Suppressor macrophage treated with lipopolysaccharide for 1 hour (primary cell): ENCODE measurements at places on chromosomes 6 and 20.

- no peak for DNase-seq
These were observed 233.6 kb upstream of the ASCC3 start for GRCh38 chr6:101114703-101115102.

- no peak for DNase-seq
These were observed 495.6 kb upstream of the PTCHD4 start for GRCh38 chr6:48606618-48607017.

DNA sequence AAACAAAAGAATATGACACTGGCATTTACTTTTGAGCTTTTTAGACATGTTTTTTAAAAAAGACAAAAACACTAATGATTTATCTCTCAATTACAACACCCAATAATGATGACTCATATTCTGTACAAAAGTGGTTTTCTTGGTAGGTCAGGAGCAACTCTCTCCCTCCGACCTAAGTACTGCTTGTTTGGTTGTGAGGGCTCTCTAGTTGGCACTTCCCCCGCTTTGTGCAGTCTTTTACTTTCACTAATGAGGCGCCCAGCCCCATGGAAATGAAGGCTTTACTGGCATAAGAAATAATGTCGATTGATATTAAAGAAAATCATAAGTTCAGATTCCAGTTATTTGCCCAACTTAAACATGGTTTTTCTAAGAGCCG lies 1.3 kb downstream of the KPNA5 start:
- DNase-seq: peak; percentile 53

GRCh38 chr6:359261-360035 lies 32.1 kb upstream of the IRF4 start:
- no peak for DNase-seq

DNA sequence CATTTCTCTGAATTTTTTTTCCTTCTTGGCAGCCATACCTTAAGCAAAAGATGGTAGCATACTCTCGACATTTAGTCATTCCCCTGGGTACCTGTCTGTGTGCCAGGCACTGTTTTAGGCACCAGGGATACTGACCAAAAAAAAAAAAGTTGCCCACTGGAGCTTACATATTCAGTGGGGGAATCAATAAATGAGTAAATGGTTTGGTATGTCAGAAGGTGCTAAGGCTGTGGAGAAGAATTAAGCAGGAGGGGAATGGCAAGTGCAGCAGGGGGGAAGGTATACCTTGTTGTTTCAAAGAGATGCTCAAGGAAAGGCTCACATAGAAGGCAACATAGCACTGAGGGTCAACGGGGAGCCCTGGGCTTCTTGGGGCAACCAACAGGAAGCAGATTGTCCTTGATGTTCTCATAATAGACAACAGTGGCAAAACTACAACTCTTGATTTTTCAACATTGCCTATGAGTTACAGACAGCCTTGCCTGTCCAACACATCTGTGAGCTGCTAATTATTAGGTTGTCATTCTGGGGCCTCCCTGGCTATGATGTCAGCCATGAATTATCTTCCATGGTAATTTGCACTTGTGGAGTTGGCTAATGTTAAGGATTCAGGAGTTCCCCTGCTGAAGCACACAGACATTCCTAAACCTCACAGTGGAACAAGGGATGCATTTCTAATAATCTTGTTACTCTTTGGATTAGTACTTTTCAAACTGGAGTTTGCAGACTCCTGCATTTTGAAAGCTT lies 19.6 kb downstream of the NT5E start:
- no peak for DNase-seq

- DNase-seq: peak; percentile 12
These were observed 934.4 kb downstream of the HACE1 start for GRCh38 chr6:103925317-103925716.

GRCh38 chr20:35447082-35447789 lies 8.2 kb upstream of the CEP250 start:
- peak; percentile 87 for DNase-seq

GRCh38 chr6:155635416-155635815 lies 179.8 kb upstream of the NOX3 start:
- no peak for DNase-seq

- no peak for DNase-seq
These were observed 527.0 kb upstream of the JARID2 start for GRCh38 chr6:14718861-14719260.

- peak; percentile 88 for DNase-seq
These were observed 128.8 kb downstream of the PHF3 start for GRCh38 chr6:63764318-63764916.

DNA sequence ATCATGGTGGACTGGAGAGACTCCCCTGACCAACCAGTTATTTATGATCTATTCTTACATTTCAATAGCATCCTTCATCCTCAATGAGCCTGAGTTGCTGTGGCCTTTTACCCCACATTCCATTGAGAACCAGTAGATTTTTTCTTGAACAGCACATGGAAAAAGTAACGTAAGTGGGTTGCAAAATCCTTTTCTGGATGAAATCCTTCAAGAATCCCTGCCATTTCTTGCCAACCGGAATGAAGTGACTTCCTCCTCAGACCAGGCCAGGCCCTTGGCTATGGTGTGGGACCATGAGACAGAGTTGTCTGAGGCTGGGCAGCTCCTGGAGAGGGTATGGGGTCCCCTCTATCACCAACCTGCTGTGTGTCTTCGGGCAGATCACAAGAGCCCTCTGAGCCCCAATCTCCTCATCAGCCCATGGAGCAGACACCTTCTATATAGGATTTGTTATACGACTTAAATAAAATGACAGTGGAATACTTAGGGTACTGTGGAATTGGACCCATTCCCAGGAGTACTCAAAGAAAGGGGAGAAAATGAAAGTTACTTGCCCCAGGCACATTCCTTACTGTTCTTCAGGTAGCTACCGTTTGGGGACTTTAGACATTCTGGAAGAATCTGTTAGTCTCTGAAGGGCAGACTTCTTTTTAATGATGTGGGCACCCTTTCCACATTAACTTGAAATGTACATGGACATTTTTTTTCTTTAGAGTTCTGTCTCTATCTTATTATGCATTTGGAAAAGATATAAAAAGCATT lies 10.9 kb downstream of the EYA2 start:
- no peak for DNase-seq

- no peak for DNase-seq
These were observed 5.2 kb downstream of the RNF217 start for GRCh38 chr6:124967444-124967843.

DNA sequence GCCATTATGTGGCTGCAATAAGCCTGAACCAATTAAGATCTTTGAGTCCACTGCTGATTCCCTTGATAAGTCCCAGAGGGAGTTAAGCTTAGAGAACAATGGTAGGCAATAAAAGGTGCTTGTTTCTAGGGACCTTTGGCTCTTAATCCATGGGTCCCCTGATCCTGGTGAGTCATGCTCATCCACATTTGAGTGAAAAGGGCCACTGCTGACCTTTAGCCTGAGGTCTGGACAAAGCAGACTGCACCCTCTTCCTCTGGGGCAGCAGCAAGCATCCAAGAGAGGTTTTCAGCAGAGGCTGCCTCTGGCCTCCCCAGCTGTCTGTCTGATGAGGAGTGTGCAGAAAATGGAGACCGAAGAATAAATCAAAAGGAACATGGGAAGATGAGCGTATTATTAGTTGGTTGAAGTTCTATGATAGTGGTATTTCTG lies 16.1 kb upstream of the SCGN start:
- DNase-seq: no peak

DNA sequence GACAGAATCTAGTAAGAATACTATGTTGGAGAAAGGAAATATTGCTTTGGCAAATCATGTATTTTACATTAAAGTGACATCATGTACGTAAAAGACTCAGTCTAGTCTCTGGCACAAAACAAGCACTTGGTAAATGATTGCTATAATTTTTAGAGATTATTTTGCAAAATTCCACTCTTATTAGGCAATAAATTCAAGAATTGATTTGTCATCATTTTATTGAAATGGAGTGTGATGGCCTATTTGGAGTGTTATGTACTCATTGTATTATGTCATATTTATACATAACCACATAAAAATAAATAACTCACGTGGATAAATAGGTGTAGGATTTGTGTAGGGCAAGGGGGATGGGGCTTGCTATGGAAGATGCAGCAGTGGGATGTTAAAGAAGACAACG lies 70.0 kb upstream of the FYN start:
- no peak for DNase-seq

DNA sequence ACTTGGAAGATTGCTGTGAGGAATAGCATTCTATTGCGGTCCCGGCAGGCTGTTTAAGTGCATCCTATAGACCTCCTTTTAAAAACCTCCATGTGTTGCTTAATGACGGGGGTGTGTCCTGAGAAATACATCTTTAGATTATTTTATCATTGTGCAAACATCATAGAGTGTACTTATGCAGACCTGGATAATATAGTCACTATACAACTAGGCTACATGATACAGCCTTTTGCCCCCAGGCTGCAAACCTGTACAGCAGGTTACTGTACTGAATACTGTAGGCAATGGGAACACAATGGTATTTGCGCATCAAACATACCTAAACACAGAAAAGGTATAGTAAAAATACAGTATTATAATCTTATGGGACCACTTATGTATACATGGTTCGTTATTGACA lies 175.6 kb downstream of the RNF144B start:
- DNase-seq: no peak

DNA sequence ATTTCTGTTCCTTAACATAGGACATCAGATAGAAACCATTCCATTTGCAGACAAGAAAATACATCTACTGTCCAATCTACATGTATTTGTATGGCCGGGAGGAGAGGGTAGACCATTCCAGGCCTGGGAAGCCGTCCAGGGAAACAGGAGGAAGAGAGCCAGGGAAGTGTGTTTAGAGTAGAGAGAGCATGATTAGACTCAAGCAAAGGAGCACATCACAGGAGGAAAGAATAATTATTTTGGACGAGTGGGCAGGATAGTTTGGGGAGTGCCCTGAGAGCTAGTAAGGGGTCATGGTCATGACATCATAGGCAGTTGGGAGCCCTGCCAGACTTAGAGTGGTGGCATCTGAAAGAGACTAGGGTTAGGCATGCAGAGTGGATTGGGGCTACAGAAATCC lies 250.0 kb downstream of the HIVEP2 start:
- no peak for DNase-seq

DNA sequence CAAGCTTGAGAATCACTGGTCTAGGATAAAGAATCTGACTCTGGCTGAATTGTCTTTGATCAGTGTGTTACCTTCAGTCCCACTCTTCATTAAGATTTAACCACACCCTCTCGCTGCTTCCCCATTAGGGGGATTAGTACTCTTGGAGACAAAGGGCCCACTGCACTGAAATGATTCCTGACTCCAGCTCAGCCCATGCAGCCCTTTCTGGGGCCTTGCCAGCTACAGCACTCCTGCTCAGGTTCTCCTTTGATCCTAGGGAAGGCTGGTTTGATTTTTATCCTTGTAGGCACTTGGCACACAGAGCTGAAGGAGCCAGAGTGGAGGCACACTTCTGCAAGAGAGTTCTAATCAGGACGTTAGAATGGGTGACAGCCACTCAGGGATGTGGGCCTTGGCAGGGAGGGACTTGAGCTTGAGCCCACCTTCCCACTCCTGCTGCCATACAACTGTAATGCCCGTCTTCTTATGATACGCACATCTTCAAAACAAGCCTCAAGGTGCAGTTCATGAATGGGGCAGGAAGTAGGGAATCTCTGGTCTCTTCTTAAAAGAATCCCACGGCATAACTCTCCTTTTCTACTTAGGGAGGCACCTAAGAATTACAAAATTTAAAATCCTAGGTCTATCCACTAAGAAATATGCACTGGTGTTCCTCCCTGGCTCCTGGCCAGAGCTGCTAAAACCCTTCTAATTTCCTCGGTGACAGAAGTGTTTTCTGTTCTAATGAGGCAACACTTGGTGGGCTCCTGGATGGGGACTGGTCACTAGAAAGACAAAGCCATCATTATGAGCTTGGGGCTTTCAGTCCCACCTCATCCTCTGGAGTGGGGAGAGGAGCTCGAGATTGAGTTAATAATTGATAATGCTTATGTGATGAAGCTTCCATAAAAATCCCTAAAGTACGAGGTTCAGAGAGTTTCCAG lies 1.5 kb upstream of the SLA2 start:
- DNase-seq: no peak

DNA sequence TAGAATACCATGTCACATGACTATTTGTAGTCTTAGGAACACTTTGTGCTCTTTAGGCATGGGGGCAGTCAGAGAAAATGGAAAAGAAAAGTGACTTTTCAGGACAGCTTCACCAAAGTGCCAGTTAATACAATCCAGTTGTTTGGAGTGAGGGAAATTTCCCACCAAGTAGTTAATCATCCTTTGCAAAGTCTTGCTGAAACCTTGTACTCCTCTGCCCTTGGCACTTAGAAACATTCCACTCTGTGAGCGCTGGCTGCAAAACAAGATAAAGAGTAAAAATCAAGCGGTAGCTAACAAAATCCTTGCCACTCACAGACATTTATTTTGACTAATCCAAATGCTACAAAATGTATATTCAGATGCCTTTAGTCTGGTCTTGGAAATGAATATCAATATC lies 229.2 kb upstream of the HSF2 start:
- DNase-seq: no peak

DNA sequence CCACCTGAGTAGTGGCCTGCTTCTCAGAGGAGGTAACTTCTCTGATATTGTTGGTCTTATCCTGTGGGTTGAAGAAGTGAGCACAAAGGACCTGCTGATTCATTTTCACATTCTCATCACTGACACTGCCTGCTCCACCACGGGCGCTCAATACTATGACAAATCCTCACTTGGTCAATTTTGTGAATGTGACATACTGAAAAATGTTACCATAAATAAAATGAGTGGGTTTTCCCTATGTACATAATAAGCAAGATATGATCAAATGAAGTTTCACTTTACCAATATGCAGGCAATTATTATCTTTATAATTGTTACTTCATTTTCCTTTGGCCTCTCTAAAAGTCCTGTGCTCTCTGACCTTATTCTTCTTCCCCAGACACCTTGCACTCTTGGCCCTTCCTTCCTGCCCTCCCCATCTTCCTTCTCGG lies 71.5 kb upstream of the RIPOR2 start:
- peak; percentile 83 for DNase-seq

GRCh38 chr6:84645000-84645399 lies 119.4 kb downstream of the TBX18 start:
- no peak for DNase-seq

DNA sequence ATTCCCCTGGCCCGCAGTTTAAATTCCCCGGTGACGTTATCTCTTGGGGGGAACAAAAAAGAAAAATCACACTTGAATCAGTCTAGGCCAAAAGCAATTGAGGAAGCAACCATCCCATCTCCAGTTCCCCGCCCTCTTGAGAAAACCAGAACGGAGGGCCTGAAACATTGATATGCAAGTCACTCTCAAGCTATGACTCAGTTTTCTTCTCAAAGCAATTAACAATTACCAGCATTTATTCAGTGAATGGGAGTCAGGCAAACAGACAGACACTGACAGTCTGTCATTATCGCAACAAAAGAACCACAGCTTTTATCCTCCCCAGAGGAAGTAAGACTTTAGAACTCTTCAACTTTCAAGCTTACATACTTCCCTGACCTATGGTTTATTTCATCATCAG lies 100.9 kb downstream of the OPRM1 start:
- DNase-seq: peak; percentile 96

GRCh38 chr6:156419594-156419993 lies 357.6 kb upstream of the ARID1B start:
- DNase-seq: no peak

GRCh38 chr6:82363428-82364086 lies at the start of gene TPBG:
TSS of gene TPBG (plus strand) at chr6:82363817. CDS start at chr6:82364962, 1,145 bp downstream.
- peak; percentile 63 for DNase-seq
